ENCODE measurements at places on chromosomes 3 and 15.

- DNase-seq, result peak; percentile 53
These were observed 234.1 kb downstream of the ADAMTS17 start for GRCh38 chr15:100107606-100108225.

DNA sequence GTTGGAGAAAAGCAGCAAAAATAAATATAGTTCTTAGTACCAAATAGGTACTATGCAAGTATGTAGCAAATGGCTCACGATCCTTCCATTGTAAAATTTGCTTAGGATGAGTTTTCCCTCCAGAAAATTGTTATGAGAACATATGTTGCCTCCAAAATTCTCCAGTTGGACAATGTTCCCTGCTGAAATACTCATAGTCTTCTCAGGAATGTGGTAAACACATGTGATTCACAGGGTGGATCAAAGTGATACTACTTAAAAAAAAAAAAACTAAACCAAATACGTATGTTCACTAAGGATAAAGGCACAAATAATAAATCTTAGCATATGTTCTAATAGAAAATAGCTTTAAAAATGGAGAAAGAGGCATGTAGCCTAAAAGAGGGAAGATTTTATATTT, 84.3 kb upstream of the ZNF385D start:
- no peak for DNase-seq

DNA sequence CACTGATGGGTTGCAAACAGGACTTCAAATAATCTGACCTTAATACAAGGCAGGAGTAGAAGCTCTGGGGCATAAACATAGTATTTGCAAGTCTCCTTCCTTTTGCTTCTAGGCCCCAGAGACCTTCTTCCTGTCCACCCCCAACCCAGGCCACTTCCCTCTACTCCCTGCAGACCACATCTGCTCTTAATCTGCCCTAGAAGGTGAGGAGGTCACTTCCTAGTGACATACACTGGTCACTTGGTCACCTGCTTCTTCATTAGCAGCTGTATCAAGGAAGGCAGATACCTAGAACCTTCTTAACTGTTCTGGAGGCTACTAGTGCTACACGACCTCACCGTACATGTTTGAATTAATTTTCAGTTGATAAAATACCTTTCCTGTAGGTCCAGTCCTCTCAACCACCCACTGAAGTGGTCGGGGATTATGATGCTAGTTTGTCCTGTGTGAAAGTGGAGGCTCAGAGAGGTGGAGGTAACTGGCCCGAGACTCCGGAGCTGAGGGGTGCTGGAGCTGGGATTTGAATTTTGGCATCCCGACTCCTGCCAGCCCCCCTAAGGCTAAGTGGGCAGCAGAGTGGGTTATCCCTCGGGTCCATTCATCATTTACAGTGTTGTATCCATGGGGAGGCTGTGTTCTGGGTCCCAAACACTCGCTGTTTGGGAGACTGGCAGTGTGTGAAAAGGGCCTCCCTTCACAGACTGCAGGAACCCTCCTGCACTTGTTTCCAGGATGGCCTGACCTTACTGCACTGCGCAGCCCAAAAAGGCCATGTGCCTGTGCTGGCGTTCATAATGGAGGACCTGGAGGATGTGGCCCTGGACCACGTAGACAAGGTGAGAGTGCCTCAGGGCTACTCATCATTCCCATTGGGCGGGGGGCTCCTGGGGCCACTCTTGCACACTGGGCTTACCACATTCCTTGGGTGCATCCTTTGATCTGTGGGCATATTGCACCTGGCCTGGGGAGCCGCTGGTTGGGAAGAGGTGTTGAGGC, 13.9 kb downstream of the ANKDD1A start:
- DNase-seq, result no peak

DNA sequence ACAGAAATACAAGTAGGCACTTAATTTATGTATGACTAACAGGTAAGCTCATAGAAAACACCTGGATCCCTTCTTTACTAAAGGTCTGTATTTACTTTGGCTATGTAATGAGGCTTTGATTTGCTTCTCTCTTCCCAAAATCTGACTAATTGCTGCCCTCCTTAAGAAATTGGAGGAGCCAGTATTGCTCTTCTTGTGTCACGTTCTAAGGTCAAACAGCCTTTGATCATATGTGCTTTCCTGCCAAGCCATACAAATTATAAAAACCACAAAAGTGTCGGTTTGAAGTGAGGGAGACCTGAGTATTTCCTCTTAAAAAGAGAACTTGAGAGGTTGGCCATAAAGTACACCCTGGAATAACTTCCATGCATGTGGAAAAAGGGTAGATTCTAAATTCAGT, 112.1 kb upstream of the MB21D2 start:
- DNase-seq, result no peak

GRCh38 chr3:112496366-112497067, 2.8 kb downstream of the BTLA start:
- no peak for DNase-seq

DNA sequence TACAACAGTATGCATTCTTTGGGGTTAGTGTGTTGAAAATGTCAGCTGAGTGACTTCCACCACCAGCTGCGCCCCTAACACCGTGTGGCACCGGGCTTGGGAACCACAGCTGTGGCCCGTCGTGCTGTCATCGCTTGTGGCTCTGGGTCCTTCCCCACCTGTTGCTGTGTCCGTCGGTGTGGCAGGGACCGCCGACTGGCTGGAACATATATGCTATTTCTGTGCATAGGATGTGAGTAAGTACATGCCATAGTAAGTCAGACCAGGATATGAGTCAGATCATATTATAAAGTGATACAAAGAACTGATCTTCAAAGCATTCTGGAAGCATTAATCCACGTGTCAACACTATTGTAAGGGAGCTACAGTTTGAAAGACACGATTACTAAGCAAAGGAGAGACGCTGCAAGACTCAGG, 31.9 kb downstream of the EHD4 start:
- DNase-seq, result peak; percentile 71

GRCh38 chr3:178964551-178964950, 107.1 kb downstream of the ZMAT3 start:
- no peak for DNase-seq

- DNase-seq, result no peak
These were observed 27.3 kb upstream of the ST8SIA2 start for GRCh38 chr15:92366381-92366780.

GRCh38 chr15:66774001-66774814, 72.2 kb downstream of the SMAD6 start:
- DNase-seq, result peak; percentile 36

DNA sequence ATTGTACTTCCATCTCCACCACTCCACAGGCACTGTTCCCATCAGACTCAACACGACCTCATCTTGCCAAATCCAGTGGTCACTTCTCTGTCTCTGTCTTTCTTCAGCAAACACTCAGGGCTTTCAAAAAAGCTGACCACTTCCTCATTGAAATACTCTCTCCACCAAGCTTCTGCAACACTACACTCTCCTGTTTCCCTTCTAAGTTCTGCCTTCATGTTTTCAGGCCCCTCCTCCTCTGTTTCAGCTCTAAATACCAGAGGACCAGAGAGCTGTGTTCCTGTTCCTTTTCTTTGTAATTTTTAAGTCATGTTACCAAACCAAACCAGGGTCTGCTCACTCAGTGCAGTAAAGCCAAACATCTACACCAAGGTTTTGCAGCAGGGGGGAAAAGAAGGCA, 33.8 kb upstream of the ACP3 start:
- peak; percentile 2 for DNase-seq

GRCh38 chr3:117995842-117996437, 1038.7 kb downstream of the IGSF11 start:
- no peak for DNase-seq

DNA sequence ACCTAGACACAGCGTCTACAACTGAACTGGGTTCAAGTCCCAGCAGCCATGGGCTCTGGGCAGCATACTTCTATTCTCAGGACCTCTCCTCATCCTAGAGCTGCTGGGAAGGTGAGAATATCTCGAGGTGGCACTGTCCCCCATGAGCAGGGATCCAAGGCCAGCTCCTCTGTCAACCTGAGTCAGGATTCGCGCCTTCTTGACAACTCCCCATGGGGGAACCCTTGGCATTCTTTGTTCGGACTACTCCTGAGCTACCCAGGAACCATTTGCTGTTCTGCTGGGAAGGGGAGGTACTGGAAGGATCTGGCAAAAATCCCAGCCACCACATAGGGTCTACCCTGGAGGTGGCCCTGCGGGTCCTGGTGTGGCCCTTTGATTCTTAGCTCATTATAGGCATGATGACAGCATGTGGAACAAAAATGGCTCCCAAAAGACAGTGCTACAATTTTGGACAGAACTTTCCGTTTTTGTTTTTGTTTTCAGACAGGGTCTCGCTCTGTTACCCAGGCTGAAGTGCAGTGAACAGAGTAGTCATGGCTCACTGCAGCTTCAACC, 22.3 kb downstream of the PLXNB1 start:
- DNase-seq, result no peak

- no peak for DNase-seq
These were observed 29.8 kb downstream of the DYNC1LI1 start for GRCh38 chr3:32540899-32541298.

GRCh38 chr3:37961622-37962431, 28.8 kb upstream of the VILL start:
- no peak for DNase-seq

GRCh38 chr3:23650371-23651140, 155.2 kb upstream of the UBE2E1 start:
- peak; percentile 62 for DNase-seq

DNA sequence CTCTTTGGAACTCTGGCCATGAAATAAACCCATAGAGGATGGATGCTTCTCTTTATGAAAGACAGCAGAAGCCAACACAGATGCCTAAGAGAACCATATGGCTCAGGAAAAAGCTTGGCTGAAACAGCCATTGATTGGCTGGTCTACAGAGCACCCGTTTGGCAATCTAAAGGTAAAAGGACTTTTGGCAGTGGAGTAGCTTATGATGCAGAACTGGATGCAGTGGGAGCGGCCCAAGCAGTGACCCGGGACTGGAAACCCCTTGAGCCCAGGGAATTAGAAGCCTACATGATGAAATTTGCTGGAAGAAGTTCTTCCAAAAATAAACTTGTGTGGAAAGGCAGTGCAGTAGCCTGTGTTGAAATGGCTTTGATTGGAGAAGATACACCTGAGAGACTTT, 360.2 kb downstream of the NR2F2 start:
- DNase-seq, result no peak

DNA sequence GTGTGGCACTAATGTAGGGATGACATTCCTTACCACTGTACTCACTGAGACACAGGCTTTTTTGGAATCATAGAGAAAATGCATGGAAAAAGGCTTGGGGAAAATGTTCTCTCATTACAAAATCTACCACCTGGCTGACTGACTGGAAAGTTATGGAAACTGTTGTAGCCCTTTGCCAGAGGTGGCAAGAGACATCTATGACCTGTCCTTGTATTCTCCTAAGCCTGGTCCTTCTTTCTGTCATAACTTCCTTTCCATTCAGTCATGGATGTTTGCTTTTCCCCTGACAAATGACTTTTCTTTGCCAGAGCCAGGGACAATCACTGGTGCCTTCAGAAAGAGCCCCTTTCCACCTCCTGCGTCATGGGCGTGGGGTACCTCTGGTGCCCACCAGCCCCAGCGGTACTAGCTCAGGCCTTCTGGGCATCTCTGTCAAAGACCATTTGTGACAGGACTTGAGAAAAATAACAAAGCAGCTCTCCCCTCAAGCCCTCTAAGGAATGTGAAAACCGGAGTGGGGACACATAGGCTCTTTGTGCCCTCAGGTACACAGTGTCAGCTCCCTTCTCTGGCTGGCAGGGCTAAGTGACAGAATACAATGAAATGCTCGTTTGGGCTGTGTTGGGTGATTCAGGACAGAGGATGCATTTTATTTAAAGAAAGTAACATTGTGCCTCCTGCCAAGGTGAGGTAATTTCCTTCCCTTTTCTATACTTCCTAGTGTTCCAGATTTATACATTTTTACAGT, 381.1 kb upstream of the RASGRP1 start:
- no peak for DNase-seq

DNA sequence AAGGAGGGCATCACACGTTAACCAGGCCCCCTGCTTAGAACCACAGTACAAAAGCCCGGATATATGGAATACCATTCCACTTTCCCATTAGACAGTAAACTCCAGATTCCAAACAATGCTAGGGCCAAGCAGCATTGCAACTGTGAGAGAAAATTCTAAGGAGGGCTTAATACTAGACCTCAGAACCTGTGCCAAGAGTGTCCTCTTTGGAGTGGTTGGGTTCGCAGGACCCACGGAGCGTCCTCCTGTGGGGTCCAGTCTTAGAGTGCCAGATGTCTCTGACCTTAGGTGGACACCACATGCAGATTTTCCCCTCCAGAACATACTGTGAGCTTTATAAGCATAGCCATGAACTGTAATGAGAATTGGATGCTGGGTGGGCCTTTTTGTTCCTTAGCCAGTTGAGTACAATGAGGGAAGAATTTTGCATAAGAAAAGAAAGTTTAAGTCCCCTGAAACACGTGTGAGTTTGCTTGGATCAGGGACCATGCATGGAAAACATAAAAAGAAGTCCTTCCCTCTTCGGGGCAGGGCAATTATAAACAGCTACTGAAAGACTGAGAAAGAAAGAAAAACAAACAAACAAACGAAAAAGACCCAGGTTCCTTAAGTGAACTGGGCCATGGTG, 325.7 kb downstream of the NEK10 start:
- no peak for DNase-seq

Measured in NCI-H226 (cell line).